CD4-positive, alpha-beta T cell treated with Interferon alpha-2 for 1 hour (primary cell): ENCODE measurements at places on chromosomes 6 and 20.

DNA sequence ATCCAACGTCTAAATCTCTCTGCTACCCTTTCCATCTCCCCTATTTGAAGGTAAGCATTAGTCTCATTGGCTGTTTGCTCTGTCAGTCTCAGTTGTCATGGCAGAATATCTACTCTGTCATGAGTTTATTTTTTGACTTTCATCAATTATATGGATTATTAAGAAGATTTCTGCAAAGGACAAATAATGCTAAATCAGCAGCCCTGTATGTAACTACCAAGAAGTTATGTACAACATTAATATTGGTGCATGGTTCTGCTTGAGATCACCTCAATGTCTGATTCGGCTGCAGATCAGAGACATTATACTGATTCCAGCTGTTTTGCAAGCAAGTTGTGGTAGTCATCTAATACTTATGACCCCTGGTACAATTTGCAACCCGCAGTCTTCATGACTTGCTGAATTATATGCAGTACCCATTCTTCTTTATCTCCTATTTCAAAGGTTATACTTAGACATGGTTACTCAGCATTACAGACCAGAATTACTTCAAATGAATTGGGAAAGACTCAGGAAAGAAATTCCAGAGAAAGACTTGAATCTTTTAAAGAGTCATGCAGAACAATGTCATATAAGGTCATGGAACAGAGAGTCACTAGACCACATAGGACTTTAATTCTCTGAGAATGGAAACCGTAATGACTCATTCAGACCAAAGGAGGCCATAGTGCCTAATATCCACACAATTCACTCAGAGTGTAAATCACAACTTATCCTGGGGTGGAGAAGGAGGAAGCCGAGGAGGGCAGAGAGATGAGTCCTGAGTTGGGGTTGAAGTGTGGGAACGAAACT lies 201.4 kb downstream of the IBTK start:
- no peak for DNase-seq

DNA sequence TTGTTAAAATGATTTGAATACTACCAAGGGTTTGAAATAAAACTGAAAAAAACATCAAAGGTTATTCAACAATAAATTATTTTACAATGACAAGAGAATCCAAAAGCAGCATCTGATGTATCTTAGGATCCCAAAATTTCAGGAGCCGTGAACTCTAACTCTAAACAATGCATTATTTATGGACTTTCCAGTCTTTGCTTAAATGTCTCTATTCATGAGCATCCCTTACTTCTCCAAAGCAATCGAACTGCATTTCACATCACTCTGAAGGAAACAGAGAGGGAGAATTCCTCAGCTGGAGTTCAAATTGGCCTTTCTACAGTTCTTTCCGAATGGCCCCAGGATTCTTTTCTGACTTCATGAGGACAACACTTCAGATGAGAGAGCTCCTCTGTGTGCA lies 229.1 kb downstream of the CBLN4 start:
- DNase-seq = no peak

DNA sequence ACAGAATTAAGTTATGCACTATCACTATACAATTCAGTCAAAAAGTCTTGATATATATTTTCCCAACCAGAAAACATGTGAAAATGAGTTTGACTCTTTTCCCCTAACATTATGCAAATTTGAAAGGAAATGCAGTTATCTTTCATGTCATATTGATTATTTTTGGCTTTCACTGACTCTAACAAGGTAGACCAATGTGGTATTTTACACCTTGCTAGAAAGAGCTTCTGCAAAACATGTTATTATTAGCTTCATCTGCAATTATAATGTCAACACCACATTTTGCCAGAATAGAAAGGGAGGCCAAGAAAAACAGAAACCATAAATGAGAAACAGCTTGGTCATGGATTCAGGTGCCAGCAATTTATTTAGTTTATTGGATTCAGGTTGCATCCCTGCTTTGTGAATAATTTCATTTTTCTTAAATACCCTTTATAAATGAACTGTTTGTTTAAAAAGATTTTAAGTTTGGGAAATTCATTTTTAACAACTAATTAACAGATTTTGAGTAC lies 226.1 kb upstream of the GJE1 start:
- no peak for DNase-seq

DNA sequence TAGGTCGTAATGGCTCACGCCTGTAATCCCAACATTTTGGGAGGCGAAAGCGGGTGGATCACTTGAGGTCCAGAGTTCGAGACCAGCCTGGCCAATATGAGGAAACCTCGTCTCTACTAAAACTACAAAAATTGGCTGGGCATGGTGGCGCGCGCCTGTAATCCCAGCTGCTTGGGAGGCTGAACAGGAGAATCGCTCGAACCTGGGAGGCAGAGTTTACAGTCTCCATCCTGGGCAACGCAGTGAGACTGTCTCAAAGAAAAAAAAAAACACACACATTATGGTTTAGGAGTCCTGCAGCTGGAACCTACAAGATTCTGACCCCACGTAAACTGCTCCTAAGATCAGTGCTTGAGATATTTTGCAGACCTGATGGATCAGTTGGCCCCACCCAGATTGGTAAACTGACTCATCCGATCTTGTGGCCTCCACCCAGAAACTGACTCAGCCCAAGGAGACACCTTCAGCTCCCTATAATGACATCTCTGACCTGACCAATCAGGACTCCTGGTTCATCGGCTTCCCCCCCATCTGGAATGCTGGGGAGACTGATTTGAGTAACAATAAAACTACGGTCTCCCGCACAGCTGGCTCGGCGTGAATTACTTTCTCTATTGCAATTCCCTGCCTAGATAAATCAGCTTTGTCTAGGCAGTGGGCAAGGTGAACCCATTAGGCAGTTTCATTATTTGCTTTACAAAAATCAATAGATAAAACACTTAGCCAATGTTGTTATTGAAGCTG lies 96.2 kb upstream of the BTN3A2 start:
- peak; percentile 15 for DNase-seq
